ENCODE measurements at places on chromosomes 2 and 18.

DNA sequence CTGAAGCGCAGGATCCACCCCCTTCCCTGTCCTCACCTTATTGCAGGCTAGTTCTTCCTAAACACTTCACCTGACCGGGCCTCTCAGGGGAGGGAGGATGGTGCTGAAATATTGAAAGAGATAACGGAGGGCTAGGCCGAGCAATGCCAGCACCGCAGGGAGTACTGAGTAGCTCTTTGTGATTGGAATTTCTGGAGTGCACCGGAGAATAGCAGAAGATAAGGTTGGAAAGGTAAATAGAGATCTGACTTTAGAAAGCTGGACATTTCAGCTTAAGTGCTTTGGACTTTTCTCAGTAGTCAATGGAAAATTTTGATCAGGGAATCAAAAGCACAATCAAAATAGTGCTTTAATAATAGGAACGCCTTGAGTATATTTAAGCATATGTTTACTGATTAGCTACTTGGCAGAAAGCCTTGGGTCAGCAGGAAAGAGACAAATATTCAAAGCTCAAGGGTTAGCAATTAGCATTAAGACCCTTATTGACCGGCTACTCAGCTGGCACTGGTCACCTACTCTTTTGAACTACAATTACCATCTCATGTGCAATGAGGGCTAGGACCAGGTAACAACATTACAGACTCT lies 142.9 kb upstream of the NDUFV2 start:
- DNase-seq, result no peak

DNA sequence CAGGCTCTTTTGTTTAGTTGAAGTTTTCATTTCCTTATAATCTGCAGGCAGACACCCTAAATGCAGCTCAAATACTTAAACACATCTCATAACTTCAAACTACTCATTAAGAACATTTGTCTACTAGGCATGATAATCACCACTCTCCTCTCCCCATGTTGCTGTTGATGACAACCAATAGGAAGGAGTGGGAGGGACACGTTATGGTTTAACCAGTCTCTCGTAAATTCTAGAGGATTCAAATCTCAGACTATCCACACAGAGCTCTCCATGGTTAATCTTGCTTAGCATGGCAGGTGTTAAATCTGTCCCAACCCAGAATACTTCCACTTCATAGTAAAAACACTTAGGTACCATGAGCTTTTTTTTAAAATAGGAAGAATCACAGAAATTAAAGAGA lies 127.4 kb upstream of the AQP4 start:
- no peak for DNase-seq

DNA sequence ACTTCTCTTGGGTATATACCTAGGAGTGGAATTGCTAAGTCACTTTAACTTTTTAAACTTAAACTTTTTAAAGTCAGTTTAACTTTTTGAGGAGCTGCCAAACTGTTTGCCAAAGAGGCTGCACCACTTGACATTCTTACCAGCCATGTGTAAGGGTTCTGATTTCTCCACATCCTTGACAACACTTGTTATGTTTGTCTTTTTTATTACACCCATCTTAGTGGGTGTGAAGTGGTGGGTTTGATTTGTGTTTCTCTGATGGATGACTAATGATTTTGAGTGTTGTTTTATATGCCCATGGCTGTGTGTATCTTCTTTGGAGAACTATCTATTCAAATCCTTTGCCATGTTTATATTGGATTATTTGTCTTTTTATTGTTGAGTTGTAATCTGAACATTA lies 13.6 kb downstream of the ASAP2 start:
- DNase-seq, result no peak

- DNase-seq, result peak; percentile 66
Measured at GRCh38 chr18:22170421-22171257, 1.2 kb downstream of the GATA6 start.

DNA sequence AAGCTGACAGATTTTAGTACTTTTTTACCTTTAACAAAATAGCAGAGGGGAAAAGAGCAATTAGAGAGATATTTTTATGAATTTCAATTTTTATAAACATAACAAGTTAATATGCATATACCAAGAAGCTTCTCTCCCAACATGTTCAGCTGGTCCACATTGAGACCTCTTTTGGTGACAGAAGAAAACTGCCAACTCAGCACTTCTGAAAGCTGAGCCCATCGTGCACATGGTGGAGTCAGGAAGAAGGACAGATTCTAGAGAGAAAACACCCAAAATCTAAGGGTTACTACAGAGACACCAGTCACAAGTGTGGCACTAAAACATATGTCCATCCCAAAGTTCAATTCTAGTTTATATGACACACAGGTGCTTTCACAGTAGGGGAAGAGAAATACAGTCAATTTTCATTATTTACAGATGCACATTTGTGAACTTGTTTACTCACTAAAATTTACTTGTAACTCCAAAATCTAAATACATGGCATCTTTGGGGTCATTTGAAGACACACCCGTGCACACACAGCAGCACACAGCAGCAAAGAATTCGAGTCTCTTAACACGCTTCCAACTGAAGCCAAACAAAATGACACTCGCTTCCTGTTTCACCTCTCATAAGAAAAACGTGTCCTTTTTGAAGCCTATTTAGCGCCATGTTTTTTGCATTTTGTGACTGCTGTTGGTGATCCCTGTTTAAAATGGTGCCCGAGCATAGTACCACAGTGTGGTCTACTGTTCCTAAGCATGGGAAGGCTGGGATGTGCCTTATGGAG lies 31.5 kb downstream of the STAT1 start:
- no peak for DNase-seq

DNA sequence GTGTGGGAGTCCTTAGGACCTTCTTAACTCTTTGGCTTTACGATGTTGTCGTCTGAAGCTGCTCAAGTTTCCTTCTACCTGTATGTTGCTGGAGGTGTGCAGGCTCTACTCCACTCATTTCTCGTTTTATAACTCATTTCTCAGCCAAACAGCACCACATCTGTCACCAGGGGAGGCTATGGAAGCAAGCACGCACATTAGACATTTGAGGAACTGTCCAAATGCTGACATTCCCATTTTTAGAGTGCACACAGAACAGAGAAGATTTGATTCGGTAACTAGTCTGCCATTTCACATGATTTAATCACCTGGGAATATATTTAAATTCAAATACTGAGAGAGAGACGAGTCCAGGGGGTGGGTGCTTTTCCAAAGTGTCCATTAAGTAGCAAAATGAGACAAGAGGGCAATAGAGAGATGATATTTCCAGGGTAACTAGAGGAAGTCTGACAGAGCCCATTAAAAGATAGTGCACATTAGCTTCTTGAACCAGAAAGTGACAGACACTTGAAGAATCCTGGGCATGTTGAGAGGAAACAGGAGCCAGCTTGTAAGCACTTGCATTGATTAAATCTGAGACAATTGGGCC lies 793.3 kb downstream of the TDRD15 start:
- peak; percentile 23 for DNase-seq

DNA sequence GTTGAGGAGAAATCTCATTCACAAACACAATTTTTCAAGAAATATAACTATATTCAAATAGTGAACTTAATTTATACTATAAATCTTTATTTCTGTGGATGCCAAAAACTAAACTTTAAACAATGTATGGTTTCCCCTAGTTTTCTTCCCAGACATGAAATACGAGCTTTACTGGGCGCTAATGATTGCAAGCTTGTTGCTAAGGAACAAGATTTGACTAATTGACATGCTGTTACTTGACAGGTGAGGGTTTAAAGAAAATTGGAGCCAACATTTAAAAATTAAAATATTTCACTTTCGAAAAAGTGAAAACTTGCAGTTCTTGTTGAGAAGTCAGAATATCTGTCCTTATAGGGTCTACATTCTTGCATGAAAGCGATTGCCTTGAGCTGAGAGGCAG lies 381.0 kb downstream of the MEIS1 start:
- DNase-seq, result no peak

DNA sequence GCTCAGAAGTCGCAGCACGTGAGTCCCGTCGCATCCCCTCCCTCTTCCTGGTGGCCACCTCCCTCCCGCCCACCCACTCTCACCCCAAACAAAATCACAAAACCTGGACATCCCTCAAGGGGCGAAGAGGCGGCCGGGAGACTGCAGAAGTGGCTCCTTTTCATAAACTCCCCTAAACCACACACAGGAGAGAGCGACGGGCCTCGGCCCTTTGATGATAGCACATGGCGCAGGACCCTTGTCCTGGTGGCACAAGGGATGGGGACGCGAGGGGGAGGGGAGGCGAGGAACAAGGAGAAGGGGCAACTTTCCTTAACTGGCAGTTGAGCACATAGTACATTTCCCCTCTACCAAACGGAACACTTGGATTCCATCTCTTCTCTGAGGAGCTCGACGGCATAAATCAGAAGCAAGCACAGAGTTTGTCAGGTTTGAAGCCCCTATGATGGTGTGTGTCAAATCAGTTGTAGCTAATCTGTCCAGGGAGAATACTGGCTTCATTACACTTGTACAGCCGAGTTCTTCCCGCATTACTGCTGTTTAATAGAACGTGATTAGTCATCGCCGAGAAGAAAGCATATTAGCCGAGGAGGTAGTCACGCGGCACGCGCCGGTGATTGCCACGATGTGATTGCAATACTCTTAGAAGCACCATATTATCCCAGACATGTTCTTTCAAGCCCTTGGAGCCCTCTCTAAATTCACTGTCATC lies 43.8 kb downstream of the GBX2 start:
- DNase-seq, result no peak

DNA sequence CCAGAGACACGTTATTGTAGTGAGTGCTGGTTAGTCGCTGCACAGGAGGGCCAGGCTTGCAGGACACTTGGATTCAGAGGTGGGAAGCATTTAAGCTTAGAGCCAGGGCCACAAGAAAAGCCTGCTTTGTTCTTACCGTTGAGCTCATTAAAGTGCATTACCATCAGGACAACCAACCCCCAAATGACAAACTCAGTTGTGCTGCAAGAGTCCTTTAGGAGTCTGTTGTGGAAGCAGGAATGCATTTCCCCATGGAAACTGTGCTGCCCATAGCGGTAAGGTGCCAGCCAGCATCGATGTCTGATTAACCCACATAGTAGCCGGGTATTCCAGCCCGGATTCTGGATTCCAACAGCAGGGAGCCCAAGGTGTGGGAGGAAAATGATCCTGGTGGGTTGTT lies 23.4 kb upstream of the REEP1 start:
- DNase-seq, result peak; percentile 79

GRCh38 chr2:28283861-28284260 lies 108.8 kb upstream of the FOSL2 start:
- no peak for DNase-seq

GRCh38 chr2:97267411-97268074 lies 154.6 kb downstream of the ANKRD36 start:
- DNase-seq, result peak; percentile 3

- DNase-seq, result no peak
Measured at GRCh38 chr18:62420151-62420512, 95.0 kb downstream of the TNFRSF11A start.

GRCh38 chr2:201698588-201699226 lies at the start of gene MPP4:
Gene MPP4, minus strand, starts transcription at chr2:201698644. Its CDS starts 4,690 bp downstream, at chr2:201693954.
- DNase-seq, result no peak
